ENCODE measurements at places on chromosomes 7 and 10.

- DNase-seq: peak; percentile 64
These were observed 28.0 kb downstream of the TMEM120A start for GRCh38 chr7:75966190-75966961.

- no peak for DNase-seq
These were observed 212.1 kb upstream of the GRB10 start for GRCh38 chr7:50994753-50995319.

- DNase-seq: no peak
These were observed 663.6 kb downstream of the PCDH15 start for GRCh38 chr10:54137396-54137795.

GRCh38 chr10:69721690-69722310, 79.9 kb upstream of the COL13A1 start:
- DNase-seq: no peak

- DNase-seq: no peak
These were observed 88.1 kb downstream of the UNCX start for GRCh38 chr7:1320616-1321240.

DNA sequence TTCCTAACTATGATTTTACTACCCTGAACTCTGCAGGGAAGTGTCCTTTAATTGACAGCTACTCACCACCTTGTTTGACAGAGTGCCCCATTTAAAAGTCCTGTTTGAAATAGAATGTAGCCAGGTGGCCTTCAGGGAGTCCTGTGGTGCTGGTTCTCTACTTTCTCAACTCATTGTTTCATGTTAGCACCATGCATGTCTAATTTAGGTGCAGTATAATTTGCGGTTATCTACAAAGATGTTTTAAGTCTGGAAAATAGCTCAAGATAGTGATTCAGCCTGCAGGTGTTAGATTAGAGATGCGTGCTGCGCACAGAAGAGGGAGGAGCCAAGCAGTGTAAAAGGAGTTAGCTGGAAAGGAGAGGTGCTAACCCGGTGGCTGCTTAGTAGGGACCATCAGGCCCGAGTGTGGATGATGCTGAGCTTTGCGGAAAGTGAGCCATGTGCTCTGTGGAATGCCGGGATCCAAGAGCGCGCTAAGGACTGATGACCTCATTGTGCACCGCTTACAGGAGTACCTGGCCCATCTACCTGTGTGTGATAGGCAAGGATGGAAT, 1.2 kb downstream of the CCM2 start:
- no peak for DNase-seq

DNA sequence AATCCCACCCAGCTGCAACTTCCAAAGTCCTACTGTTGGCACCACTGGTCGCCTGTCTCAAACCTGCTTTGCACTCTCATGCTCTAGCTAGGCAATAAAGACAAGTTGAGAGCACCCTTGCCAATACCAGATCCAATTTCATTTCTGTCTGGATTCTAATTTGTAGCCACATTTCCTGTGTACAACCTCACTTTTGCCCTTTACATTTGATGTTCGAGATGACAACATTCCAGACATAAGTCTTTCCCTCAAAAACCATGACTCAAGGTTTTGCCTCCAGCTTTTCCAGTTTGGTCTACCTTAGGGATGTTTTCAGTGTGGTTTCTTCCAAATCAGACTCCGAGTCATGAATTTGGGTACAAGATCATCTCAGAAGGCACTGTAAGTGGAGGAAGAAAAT, 309.0 kb downstream of the GPAM start:
- no peak for DNase-seq

DNA sequence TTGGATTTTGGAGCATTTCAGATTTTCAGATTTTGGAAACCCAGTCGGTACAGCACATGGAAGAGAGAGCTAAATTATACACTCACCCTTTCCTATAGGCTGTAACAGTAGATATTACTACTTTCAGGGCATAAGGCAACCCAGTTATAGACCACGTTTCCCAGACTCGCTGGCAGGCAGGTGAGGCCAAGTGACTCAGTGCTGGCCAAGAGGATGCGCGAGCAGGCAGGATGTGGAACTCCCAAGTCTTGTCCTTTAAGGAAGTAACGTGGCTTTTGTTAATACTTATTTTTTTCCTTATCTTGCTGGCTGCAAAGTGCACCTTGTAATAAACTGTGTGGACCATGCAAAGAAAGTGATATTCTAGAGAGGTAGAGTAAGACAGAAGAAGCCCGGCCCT, 1160.1 kb downstream of the GATA3 start:
- DNase-seq: no peak

GRCh38 chr7:130853503-130854279, 119.7 kb upstream of the KLF14 start:
- DNase-seq: no peak

DNA sequence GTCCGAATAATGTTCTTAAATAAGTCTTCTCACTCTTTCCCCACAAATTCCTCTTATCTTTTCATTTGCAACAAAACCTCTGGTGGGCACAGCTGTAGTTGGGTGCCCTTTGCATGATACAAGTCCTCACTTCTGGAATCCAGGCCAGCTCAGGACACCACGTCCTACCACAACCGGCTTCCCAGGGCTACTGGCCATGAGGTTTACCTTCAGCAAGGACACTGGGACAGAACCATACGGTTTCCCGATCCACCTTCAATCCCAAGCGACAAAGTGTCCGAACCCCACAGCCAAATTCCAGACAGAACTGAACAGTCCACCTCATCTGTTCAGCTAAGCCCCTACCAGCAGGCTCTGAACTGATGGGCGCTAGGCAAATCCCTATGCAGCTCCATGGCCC, 174.6 kb downstream of the FAM107B start:
- no peak for DNase-seq

DNA sequence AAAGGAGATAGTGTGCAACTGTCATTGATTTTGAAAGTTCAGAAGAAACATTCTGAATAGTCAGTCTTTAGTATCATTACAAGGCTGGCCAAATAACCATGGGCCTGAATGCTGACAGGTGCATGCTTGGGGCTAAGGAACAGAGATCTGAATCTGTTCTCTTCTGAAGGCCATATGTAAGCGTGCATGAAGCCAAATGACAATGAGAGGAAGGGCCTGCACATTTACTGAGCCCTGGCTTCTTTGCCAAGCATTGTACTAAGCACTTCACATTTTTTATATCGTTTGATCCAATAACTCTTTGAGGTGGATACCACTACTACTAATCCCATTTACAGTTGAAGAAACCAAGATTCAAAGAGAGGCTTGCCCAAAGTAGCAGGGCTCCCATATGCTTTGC, 22.5 kb upstream of the TIAL1 start:
- no peak for DNase-seq

Data from NCI-H187 (cell line).